Thoracic aorta (tissue), 2 donors: ENCODE measurements at places on chromosomes 16 and 17.

DNA sequence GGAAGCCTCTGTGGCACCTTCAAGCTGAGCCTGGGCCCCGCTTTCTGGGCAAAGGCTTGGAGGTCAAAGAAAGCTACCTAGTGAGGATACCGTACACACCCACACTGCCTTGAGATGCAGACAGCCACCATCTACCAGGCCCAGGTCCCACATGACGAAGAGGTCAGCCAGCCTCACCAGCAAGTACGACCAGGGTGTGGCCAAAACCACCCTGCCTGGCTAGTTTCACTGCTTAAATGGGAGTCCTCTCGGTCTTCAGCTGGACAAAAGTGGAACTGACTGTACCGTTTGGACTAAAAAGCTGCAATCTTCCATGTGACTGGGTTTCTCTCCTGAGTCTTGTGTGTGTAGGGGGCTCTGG, 21.6 kb downstream of the VASN start:
- no peak for DNase-seq

DNA sequence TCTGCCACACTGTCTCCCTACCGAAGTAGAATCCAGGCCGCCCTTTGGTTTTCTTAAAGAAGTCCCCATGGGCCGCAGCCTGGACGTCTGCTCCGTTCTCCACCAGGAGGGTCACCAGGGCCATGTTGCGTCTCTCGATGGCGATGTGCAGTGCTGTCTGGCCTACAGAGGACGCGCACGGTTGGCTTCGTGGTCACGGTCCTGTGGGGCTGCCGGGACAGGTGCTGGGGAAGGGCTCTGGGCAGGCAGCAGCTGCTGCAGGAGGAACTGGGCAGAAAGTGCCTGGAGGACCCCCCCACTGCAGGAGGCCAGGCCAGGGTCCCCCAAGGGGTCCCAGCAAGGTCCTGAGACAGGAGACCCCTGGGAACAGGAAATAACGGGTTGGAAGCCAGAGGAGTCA, 19.0 kb downstream of the TRPV1 start:
- no peak for DNase-seq

- DNase-seq: no peak
These were observed 158.1 kb upstream of the CIBAR2 start for GRCh38 chr16:85270374-85270773.

DNA sequence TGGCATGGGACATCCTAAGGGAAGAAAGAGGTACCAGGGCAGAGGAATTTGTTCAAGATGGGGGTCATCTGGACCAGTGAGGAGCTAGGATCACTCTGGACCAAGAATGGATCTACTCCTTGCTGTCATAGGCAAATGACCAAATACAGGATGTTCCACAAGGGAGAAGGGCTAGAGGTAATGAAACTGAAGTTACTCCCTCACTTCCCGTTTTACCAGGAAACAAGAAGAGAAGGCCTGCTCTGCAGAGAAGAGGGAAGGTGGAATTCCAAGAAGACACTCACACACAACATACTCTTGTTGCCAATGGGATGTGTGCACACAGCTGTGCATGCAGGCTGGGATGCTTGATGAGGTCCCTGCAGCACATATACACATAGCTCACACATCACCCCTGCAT, 38.6 kb downstream of the NEUROD2 start:
- DNase-seq: no peak

DNA sequence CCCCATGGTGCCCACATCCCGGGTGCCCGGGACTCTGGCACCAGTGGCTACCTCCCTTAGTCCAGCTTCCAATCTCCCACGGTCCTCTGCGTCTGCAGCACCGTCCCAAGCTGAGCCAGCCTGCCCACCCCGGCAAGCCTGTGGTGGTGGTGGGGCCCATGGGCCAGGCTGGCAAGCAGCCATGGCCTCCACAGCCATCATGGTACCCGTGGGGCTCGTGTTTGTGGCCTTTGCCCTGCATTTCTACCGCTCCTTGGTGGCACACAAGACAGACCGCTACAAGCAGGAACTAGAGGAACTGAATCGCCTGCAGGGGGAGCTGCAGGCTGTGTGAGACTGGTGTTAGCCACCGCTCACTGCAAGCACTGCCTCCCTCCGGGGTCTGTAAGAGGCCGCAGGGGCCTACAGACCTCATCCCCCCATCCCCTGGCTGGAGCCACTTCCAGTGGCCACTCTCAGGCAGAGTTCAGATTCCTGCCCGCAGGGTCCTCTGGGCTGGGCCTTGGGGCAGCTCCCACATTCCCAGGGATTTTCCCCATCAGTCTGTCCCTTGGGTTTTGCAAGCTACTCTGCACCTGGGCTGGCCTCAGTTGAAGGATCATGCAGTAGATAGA, 3.9 kb upstream of the SETD1A start:
- DNase-seq: no peak

DNA sequence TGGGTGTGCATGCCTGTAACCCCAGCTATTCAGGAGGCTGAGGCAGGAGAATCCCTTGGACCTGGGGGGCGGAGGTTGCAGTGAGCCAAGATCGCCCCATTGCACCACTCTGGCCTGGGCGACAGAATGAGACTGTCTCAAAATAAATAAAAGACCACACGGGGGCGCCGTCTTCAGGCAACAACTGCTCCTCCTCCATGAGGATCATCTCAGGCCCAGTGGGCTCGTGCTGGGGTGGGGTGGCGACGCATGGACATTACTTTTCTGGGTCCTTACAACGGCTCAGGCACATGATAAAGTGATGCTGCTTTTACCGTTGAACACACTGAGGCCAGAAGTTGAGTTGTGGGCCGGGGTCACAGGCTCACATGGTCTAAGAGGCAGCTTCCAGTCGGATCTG, 56.2 kb downstream of the PRMT7 start:
- DNase-seq: no peak

DNA sequence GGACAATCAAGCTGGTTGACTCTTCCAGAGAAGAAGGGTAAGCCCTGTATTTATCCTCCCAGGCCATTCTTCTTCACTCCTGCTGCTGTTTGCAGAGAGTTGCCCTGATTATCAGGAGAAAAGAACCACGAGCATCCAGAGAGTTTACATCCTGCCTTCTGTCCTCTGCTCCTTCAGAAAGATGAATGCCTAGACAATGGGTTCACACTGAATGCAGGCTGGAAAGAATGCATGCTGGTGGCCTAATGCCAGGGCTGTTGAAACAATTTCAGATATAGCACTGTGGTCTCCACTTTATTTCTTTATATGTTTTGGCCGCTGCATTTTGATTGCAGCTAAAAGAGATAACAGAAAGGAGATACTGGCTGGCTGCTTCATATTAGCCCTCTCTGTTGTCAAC, 21.2 kb upstream of the HAS3 start:
- DNase-seq: no peak

GRCh38 chr16:1614456-1615102, 2.4 kb downstream of the CRAMP1 start:
- no peak for DNase-seq

DNA sequence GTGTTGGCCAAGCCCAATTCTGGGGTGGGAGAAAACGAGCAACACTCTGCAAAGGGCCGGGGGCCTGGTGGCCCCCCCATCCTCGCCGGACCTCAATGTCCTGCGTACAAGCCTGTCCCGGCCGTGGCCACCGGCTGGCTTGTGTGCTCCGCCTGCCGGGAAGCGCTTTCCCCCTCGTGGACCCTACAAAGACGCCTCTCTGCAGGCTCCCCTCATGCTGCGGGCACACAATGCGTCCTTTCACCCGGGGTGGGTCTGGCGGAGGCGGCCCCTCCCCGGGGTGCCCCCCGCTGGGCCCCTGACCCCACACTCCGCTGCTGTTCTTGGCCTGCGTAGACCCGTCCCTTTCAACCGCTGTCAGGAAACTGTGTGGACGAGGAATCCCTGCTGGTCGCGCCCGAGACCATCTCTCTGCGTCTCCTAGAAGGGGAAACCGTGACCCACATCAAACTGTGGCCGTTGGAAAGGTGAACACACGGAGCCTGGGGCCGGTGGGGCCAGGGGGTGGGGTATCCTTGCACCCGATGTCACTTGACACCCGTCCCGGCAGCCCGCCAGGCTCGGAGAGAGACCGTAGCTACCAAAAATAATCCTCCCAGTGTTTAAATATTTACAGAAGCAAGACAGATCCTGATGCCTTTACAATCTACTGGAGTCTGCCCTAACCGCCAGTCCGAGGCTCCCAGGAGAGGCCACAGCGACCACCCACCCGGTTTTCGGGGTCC, 43.6 kb downstream of the TBC1D16 start:
- no peak for DNase-seq

DNA sequence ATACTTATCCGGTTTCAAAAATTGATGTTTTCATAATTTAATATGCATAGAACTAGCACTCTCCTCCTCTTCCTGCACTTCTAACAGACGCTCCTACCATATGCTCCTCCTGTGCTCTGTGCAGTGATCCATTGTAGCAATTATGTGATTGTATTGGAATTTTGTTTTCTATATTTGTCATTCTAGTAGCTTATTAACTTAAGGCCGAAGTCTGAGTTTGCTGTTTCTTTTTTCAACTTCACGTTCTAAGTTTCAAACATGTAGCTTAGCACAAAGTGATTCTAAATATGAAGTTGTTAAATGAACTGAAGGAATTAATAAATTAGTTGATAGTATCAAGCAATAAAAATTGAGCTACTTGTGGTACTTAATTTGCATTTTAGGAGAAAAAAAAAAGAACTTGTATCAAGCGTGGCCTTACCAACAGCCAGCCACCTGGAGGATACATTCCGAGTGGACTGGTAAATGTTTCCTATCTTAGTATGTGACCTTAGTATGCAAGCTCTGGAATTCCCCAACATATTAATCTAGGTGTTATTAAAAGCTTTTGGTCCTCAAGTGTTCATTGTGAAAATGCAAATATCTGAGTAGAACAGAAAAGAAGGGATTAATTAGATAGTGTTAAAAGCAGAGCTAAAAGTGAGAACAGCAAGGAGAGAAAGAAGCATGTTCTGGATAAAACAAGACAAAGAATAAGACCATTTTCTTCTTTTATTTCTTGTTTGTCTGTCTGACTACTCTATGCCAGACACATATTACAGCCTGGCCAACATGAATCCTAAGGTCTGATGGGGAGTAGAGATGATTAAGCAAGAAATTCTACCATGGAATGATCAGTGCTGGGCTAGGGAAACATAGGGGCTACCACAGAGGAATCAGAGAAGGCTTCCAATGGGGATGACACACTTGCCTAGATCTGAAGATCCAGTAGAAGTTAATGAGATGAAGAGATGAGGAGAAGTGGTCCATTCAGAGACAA, 290.4 kb upstream of the MON1B start:
- DNase-seq: no peak

DNA sequence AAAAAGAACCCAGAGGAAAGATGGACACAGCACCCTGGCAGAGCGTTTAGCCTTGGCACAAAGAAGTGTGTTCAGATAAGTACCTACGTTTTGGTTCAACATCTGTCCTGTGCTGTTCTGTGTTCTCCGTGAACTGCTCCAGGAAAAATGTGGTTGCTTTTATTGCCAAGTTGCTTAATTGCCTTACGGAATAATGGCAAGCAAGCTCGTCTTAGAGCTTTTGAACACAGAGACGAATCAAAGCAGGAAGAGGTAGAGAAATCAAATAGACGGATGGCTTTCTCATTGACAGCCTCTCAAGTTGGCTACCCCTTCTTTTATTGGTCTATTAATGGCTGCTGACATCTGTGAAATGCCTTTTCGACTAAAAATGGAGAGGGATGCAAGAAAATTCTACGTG, 911.1 kb upstream of the EEF2KMT start:
- no peak for DNase-seq

- no peak for DNase-seq
These were observed 30.6 kb downstream of the ACTG1 start for GRCh38 chr17:81481815-81482505.

DNA sequence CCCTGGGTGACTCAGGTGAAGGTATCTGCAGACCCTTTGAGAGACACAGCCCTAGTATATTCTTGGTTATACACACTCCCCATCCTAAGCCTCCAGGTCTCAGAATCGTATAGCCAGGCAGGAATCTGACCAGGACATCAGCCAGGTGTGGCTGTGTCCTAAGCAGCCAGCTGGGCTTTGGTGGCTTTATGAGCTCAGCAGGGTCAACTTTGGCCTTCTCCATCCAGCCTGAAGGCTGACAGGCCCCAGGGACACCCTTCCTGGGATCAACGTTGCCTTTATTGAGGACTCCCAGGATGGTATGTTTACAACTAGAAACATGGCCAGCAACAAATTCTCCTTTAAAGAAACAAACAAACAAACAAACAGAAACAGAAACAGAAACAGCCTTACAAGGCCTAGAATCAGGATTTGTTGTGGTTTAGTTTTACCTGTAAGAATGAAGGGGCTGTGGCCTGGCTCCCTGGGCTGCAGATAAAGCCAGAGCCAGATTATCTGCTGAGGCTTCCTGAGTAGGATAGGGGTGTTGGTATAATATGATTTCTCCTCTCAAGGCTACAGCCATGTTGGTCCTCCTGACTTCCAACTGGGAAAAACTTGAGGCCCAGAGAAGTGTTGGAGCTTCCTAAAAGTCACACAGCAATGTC, 8.5 kb downstream of the KIF19 start:
- no peak for DNase-seq

DNA sequence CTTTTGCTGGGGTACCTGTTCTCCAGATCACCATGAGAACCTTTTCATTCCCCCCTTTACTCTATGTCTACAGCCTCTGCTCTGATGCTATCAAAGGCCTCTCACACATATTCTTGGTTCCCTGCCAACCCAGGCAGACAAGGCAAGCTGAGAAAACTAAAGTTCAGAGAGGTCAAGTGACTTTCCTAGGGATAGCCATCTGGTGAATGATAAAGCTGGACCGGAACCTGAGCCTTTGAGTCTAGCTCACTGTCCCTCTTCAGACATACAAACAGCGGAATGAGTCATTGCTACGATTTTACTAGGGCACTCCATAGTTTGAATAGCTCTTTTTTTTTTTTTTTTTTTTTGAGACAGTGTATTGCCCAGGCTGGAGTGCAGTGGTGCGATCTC, 73.3 kb downstream of the XYLT1 start:
- no peak for DNase-seq

GRCh38 chr17:64329588-64329987, 61.1 kb downstream of the PECAM1 start:
- no peak for DNase-seq

- no peak for DNase-seq
These were observed 1.5 kb upstream of the NHERF1 start for GRCh38 chr17:74746922-74747321.

- DNase-seq: no peak
These were observed 70.0 kb upstream of the TNRC6C start for GRCh38 chr17:77888242-77889134.

DNA sequence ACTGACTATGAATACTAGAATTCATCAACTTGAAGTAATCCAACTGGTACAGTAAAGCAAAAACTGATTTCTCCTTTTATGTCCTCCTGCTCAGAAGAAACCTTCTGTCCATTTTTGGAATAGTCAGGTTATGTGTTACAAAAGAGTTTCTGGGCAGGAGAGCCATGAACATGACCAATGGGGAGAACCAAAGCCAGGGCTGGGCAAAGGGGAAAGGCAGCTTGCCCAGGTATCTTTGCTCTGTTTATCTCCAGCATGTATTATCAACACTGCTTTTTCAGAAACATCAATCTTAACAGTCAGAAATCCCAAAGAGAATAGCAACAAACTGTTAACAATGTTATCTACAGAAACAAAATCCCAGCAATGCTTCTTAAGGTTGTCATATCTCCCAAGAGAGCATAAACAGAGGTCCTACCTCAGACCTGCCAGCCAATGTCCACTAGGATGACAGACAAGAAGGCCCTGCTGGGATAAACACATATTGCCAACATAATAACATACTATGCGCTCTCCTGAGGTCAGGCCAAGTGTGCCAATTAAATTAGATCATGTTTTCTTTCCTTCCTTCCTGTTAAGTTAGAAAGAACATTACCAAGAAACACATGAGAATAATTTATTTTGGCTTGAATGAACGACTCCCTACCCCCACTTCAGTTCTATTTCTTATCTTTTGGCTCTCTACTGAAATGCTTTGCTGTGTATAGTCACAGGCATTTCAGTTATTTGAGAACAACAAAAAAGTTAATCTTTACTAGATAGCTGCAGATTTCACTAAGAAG, 28.0 kb downstream of the BLMH start:
- no peak for DNase-seq
